T-helper 2 cell treated with Interferon-gamma antibody and Interleukin-4, amounts not matched to agents 5 μg/mL and 100 μg/mL, for 36 hours (primary cell): ENCODE measurements at places on chromosomes 3 and 15.

GRCh38 chr3:156819842-156820691 is 6.1 kb upstream of the LEKR1 start:
- DNase-seq = no peak

DNA sequence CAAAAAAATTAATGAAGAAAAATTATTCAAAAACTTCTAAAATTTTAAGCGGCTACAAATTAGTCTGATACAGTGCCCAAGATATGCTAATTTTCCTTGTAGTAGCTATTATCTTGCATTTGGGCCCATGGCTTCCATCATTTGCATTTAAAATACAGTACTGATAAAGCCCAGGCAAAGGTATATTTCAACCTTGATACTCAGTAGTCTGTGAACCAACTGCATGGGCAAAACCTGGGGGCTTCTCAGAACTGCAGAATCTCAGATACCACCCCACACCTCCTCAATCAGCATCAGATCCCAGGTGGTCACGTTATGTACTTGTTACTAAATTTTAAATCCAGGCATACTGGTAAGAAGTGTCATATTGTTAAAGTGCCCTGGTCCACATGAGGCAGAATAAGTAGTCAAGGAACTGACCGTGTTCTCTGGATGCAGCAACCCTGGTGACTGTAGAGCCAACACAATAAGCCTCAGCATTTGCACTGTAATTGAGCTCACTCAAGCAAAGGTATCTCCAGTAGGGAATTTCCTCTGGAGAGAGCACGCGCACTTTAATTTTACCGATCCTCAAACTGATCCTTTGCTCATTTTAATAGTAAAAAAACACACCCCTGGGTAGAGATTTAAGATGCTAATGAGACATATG is 31.9 kb downstream of the ZNF385D start:
- no peak for DNase-seq

DNA sequence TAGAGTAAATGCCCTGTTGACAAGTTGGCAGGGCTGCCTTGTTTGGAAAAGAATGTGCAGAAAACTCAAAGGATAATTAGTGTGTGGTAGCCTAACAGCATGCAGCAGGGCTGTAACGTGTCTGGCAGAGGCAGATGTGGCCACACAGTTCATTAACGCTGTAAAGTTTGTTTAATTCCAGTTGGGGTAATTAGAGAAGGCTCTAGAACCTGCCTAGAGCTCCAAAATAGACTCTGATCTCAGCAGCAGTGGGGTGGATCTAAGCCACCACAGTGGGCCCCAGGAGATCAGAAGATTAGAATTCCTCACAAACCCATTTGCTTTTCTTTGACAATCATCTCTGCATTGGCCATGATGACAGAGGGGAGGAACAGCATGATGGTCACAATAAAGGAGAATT is 65.1 kb upstream of the LEKR1 start:
- no peak for DNase-seq

GRCh38 chr15:49649987-49650386 is 29.1 kb downstream of the DTWD1 start:
- no peak for DNase-seq

- DNase-seq = no peak
Observed at GRCh38 chr3:45168451-45168850, 22.3 kb upstream of the CDCP1 start.

- DNase-seq = no peak
Observed at GRCh38 chr3:126245811-126246727, 65.7 kb upstream of the ALDH1L1 start.

- no peak for DNase-seq
Observed at GRCh38 chr3:59508273-59508672, 458.4 kb upstream of the CFAP20DC start.

GRCh38 chr3:27317096-27317495 is 52.1 kb downstream of the NEK10 start:
- DNase-seq = no peak

DNA sequence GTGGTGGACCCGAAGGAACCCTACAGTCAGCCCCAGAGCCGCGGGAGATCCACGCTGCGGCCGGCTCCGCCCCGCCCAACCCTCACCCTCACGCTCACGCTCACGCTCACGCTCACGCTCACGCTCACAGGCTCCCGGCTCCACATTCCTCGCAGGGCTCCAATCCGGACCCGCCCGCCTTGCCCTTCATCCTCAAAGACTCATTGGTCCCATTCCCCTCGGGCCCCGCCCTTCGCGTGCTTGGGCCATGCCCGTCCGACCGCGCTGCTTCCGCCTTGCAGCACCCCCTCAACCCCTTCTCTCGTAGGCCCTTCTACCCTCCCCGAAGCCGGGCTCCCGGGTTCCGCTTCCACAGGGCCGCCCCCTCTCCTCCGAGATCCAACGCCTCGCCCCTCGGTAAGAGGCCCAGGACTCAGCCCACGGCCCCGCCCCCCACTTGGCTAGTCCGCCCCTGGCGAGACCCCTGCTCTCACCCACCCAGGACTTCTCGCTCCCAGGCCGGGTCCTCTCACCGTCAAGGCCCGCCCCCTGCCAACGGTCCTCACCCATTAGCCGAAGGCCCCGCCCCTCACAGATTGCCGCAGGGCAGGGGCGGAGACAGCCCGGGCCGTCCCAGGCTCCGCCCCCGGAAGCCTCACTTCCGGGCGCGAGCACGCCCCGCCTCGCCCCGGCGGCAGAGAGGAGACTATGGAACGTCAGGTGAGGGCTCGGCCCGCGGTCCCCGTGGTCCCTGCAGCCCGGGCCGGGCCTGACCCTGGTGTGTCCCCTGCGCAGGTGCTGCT is at the start of gene APEH:
Gene APEH, plus strand, starts transcription at position 637 of the 782 bp plus-strand sequence. Its CDS starts 51 bp downstream, at position 688.
- peak; percentile 97 for DNase-seq

DNA sequence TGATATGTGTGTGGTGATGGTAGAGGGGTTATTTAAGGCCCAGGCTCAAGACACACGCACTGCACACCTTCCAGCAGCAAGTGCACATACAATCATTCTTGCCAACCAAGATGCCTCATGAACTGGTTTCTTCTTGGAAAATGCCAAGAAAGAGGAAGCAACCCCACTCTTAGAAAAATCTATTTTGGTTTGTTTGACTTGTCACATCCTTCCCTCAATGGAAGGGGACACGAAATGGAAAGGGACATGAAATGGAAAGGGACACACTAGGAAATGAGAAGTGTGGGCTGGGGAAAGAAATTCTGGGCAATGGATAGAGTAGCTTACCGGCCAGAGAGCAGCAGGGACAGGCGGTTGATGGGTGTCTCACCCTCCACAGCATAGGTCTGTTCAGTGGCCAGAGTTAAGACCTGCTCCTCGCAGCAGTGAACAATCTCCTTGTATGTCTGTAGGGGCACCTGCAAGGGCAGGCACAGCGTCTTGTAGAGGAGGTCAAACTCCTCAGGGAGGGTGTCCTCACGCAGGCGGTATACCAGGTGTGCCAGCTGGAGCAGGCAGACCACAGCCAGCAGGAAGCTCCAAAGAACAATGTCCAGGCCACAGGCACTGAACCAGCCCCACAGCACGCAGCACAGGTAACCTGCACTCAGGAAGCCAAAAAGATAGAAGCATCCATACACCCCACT is 640 bp downstream of the POPDC2 start:
- no peak for DNase-seq

- DNase-seq = no peak
Observed at GRCh38 chr3:71659864-71660591, 65.2 kb downstream of the EIF4E3 start.

- DNase-seq = no peak
Observed at GRCh38 chr3:46668116-46668515, 25.4 kb downstream of the ALS2CL start.

GRCh38 chr3:32821686-32822296 is 4.0 kb downstream of the TRIM71 start:
- no peak for DNase-seq

DNA sequence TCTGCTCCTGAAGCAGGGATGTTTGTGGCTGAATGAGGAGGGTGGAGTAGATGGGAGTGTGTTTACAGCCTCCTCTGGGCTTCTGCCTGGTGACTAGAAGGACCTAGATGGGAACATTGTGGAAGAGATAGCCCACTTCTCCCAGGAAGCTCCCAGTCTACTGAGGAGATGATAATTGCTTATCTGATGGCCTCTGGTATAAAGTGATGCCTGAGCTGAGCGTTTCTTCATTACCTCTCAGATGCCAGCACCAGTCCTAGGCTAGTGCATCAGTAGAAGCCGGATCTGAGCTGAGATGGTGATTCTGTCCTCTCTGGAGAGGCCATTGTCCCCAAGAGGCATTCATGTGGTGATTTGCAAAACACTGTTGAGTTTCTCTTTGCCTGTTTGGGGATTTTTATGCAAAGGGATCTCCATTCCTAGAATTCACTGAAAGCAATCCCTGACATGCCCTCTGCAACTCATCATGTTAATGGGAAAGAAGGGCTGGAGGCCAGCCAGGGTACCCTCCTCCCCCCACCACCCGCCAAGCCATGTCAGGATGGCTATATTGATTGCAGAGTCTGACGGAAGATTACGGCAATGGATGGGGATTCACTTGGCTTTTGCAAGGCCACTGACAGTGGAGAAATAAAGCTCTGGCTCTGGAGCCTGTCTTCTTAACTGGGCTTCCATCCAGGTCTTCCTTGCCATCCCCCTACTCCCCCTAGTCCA is 166.4 kb upstream of the ROPN1 start:
- no peak for DNase-seq

- peak; percentile 80 for DNase-seq
Observed at GRCh38 chr15:98853161-98853560, 154.4 kb downstream of the PGPEP1L start.

- DNase-seq = no peak
Observed at GRCh38 chr15:101194546-101195125, 57.2 kb downstream of the CHSY1 start.
